ENCODE measurements at places on chromosomes 12 and 14.

GRCh38 chr14:88323523-88324199 is 592 bp upstream of the KCNK10 start:
- H3K27me3 ChIP-seq, result peaks cover 12% of the 10 kb centered on the region
- no peaks in the 10 kb centered on the region for H3K4me1 ChIP-seq
- no peak overlapping the region for H3K27ac ChIP-seq
- no peak overlapping the region for H3K4me3 ChIP-seq

DNA sequence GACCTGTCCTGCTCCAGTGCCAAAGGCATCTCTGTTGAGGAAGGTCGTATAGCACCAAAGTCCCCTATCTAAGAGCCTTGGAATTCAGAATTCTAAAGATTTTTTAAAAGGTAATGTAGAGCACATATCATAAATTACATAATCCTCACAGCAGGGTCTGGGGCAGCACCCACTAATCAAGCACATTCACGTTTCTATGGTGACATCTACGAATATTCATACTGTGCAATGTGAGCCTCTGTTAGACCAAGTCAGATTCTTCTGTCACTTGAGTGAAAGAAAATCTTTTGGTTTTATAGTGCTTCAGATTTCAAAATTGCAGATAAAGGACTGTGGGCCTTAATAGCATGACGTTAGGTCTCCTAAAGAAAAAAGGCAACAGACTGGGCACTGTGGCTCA is 13.1 kb upstream of the TMEM229B start:
- no peaks in the 10 kb centered on the region for H3K27me3 ChIP-seq
- H3K36me3 ChIP-seq, result no peaks in the 10 kb centered on the region
- no peak overlapping the region for H3K4me3 ChIP-seq
- H3K27ac ChIP-seq, result no peak overlapping the region

DNA sequence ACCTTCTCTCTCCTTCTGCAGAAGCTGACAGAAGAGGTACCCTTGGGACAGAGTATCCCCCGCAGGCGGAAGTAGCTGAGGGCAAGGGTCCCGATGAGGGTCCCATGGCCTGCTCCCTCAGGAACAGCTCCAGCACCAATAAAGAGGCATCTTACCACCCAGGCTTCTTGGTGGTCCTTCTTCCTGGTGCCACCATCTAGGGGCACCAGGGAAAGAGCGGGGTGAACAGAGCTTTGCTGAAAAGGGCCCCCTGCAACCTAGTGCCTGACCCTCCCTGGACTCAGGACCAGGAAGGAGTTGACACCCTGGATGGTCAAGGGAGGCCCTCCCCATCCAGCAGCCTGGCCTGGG is 591 bp upstream of the IRF9 start:
- H3K27ac ChIP-seq, result peak overlapping the region; percentile 98
- DNase-seq, result no peak
- peaks cover 45% of the 10 kb centered on the region for H3K36me3 ChIP-seq
- no peaks in the 10 kb centered on the region for H3K27me3 ChIP-seq
- no peak overlapping the region for H3K4me3 ChIP-seq
- peaks cover 35% of the 10 kb centered on the region for H3K4me1 ChIP-seq

DNA sequence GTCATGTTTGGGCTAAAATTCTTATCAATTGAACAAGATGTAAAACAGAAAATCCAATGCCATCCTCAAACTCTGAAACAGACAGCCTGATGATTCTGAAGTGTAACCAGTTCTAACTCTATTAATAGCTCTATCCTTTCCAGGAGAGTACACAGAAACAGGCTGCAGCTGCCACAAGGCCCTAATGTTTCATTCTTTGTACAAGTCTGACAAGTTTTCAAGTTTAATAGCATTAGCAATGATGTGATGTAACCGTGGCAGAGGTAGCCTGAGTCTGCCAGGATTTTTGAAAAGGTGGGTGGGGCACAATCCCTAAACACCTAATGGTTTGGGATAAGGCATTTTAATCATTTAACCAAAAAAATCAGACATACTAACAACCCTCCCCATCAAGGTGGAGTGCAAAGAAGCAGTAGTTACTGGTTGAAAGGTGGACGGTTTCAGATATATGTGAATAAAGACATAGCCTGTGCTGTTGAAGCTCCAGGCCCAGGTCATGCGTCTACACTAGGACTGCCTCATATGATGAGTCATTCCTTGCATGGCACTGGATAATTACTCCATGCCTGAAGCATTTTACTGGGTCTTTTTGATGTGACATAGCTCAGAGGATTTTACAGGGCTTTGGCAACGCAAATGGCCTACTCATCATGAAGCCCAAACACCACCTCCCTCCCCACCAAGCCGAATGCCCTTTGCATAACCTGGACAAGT is 145.1 kb upstream of the GRIP1 start:
- H3K27me3 ChIP-seq, result no peaks in the 10 kb centered on the region
- H3K27ac ChIP-seq, result no peak overlapping the region
- no peak for DNase-seq
- H3K36me3 ChIP-seq, result no peaks in the 10 kb centered on the region

DNA sequence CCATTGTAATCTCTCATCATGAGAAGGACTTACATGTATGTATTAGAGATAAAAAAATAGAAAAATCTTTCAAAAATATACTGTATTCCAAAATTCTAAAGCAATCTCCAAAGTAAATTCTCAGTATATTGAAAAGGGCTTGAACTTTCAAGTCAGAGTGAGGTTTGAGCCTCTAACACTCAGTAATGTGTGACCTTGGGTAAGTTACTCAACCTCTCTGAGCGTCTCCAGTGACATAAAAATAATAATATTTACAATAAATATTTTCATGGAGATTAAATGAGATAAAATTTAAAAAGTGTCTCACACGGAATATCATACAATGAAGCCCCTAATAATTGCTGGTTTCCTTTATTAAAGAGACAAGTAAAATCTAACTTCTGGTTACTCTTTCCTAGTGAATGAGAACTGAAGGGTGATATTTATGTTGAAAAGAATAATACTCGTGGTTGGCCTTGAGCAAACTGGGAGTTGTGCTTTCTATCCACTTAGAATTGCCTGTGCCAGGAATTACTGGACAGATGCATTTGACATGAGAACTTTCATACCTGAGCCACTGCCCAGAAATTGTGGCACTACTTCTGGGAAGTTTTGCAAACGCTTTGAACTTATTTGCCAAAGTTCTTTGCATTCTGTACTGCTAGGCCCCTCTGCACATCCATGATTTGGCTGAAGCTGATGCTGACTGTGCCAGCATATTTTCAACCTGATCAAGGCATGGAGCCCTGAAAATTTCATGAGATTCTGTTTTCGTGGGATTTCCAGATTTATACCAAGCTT is 933.7 kb downstream of the GALC start:
- no peak for DNase-seq
- no peaks in the 10 kb centered on the region for H3K27me3 ChIP-seq
- H3K4me1 ChIP-seq, result no peaks in the 10 kb centered on the region
- no peak overlapping the region for H3K4me3 ChIP-seq
- no peaks in the 10 kb centered on the region for H3K36me3 ChIP-seq
- no peak overlapping the region for H3K27ac ChIP-seq

Data from right lobe of liver (tissue), 6 donors.